ENCODE measurements at places on chromosomes 5 and 9.
A peak's percentile ranks its signal among the peaks of the same experiment; 100 is the strongest.

GRCh38 chr5:179732918-179733771 lies 523 bp downstream of the MAML1 start:
- DNase-seq: peak; percentile 1

GRCh38 chr9:8428389-8428788 lies 628.8 kb upstream of the DMAC1 start:
- DNase-seq: no peak

- DNase-seq: no peak
These were observed 98.9 kb downstream of the ACTL7B start for GRCh38 chr9:108756746-108757490.

GRCh38 chr5:179403426-179404147 lies 58.3 kb upstream of the ADAMTS2 start:
- DNase-seq: no peak

DNA sequence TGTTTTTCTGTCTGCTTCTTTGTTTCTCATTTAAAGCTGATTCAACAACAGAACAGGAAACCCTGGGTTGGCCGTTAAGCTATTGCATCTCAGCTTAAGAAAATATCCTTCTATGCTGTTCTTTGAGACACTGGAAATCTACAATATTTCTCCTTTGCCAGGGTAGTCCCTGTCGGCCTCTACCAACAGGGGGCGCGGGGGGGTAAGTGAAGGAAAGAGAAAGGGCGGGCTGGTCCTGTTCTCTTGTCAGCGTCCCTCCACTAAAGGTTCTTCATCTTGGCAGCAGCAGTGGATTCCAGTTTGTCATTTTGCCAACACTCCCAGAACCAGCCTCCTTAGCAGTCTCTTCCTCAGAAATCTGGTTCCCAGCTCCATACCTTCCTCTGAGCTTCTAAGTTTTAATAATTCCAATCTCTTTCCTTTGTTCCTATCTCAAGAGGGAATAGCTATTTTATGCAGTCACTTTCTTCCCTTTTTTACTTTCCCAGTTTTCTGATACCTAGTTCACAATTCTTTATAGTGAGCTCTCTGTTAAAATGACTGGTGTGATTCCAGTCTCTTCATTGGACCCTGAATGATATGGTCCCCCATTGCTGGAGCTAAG lies 222.3 kb downstream of the GLIS3 start:
- peak; percentile 24 for DNase-seq

- no peak for DNase-seq
These were observed 162.5 kb downstream of the COL23A1 start for GRCh38 chr5:178427576-178428197.

GRCh38 chr5:2102819-2103776 lies 220.4 kb upstream of the IRX4 start:
- no peak for DNase-seq

DNA sequence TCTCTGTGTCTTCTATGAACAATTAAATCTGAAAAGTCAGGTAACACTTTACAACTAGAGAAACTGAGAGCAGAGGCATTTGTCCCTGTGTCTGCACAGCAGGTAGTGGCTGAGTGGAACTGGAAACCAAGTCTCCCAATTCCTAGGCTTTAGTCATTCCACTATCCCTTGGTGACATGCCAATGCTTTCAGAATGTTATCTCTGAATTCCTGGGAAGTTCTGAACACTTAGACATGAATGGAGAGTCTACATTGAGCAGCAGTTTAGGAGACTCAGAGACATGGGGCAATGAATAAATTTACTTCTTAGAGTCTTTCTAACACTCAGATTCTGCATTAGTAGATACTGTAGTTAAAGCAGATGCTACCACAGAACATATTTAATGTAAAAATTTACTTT lies 94.8 kb upstream of the APC start:
- no peak for DNase-seq

DNA sequence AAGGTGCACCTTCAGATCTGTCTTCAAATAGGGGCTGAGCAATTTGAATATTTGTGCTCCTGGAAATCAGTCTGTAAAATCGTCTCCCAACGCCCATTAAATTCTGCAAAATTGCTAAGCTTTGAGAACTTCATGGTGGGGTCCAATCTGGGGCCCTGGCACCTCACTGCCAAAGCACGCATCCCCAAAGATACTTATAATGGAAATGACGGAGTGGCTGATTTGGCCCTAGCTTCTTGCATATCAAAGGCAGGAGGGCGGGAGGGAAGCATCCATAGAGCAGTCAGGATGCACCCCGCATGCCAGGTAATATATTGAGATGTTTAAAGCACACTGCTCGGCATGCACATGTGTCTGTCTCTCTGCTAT lies 422.3 kb downstream of the EBF1 start:
- DNase-seq: no peak

DNA sequence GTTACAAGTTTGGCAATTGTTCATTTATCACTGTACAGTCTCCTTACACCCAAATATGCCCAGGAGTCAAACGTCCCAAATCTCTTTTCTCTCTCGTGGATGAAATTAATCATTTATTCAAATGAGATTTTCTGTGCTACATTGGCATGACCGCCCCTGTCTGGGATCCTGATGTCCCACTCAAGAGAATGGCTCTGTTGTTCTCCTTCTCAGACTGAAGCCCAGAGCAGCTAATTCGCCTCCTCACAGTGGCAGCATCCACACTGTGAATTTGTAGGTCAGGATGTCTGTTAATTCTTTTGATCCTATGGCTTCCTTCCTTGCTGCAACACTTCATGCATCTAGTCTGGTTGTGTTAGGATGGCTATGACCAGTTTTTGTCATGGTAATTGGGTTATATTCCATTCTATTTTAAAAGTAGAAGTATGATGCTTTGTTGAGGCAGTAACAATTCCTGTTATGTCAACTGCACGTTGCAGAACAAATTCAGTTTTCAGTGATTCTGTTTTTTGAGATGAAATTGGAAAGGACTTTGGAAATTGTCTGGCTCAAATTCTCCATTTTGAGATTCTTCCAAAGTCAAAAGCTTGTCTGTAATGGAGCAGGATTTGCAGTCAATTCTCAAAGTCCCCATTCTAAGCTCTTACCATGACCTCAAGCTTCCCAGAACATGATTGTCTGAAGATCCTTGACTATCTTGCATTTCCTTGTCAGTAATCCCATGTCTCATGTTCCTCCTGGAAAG lies 141.5 kb upstream of the GAS1 start:
- DNase-seq: no peak

DNA sequence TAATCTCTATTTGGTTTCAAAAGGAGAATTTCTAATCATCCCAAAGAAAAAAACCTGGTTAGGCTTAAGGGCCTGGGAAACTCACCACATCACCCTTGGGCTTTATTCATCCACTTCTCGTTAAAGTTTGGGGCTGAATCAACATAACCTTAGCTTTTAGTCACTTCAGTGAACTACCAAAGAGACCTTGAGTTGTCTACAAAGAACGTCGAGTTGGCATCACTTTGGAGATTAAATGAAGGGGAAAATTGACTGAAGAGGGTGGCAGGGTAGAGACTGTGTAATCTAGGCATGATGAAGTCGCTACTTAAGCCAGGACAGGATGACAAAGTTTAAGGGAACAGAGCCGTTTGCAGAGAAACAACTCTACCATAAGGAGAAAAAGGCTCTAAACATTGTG lies 341.4 kb downstream of the RAB3C start:
- no peak for DNase-seq

- no peak for DNase-seq
These were observed 555.6 kb downstream of the PRR16 start for GRCh38 chr5:121019734-121020133.

DNA sequence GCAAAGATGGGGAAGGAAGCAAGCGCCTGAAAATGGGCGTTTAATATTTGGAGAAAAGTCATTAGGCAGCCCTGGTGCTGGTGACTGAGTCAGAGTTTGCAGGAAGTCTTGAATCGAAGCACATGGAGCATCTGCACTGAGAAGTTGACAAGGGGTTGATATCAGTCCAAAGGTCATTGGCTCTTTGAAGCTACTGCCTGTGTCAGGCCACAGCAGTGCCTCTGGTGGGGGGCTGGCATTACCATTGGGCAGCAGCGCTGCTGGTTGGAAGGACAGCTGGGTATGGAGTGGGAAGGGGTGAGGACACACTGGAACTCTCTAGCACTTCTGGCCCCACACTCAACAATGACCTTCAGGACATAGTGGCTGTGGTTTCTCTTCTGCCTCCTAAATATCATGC lies 150.4 kb upstream of the ERCC6L2 start:
- no peak for DNase-seq

DNA sequence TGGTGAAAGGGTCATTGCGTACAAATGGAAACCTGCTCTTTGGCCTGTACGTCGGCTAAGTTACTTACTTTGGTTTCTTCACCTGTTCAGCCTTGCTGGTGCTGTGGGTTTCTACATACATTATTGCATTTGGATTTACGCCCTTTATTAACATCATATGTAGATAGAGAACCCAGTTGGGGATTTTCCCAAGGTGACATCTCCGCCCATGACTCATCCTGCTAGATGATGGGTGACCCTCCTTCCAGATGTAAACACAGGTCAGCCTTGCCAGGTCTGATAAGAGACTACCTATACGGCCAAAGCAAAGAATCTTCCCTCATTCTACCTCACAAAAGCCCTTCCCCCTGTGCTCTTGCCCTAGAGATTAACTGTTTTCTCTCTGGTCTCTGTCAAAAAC lies 360.9 kb downstream of the KDM4C start:
- DNase-seq: no peak

GRCh38 chr5:132209901-132210545 lies 17.6 kb downstream of the P4HA2 start:
- DNase-seq: no peak

- no peak for DNase-seq
These were observed 362.8 kb upstream of the RPS23 start for GRCh38 chr5:82640916-82641315.

GRCh38 chr5:137561608-137562007 lies 62.5 kb upstream of the SPOCK1 start:
- no peak for DNase-seq

DNA sequence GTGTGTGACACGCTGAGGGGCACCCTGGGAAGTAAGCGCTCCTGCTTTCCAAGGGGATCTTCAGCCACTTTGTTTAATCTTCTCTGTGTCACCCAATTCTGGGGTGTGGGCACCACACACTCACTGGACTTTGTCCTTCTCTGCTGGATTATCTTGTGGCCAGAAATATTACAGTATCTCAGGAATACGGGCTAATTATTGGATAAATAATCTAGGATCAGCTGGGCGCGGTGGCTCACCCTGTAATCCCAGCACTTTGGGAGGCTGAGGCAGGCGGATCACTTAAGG lies 50.9 kb downstream of the COL5A1 start:
- no peak for DNase-seq

GRCh38 chr5:135186662-135187522 lies 152.9 kb upstream of the PITX1 start:
- DNase-seq: no peak
